ENCODE measurements at places on chromosomes 3 and 15.

- peak; percentile 70 for DNase-seq
These were observed 1.4 kb downstream of the CEMIP start for GRCh38 chr15:80780416-80781221.

DNA sequence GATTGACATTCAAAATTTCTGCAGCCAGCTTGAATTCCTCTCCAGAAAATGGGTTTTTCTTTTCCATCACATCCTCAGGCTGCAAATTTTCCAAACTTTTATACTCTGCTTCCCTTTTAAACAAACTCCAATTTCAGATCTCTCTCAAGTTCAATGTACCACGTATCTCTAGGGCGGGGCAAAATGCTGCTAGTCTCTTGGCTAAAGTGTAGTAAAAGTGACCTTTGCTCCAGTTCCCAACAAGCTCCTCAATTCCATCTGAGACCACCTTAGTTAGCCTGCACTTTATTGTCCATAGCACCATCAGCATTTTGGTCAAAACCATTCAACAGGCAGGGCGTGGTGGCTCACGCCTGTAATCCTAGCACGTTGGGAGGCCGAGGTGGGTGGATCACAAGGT lies 46.7 kb downstream of the NIPA2 start:
- no peak for DNase-seq

GRCh38 chr15:60093273-60094067 lies 89.4 kb downstream of the FOXB1 start:
- DNase-seq: peak; percentile 33

DNA sequence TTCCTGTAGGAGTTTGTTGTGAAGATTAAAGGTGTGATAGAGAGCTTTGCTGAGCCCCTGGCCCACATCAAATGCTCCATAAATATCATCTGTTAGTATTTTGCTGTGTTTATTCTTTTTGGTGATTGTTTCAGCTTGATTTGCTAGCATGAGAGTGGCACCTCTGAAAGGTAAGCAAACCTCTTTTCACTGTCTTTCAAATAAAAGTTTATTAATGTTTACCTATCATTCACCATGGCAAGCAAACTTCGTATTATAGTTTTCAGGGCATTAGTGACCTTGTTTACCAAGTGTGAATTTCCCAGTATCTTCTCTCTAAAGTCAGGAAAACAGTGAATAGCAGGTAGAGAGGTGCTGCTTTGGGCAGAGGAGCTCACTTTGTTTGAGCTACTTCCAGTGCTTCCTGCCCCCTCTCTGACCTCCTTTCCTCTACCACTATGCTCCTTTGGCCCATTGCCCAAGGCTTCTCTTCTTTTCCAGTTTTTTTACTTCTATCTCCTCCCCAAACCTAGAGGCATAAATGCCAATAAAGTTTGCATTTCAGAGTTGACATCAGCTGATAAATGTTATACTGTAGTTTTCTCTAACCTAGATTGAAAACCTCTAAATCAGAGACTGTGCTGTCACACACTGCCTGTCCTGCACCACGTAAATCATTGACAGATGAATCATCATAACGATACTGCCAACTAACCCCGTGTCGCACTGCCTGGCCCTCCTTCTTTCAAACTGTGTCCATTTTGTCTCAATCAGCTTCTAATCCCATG lies 569.0 kb downstream of the TUSC7 start:
- DNase-seq: peak; percentile 41

DNA sequence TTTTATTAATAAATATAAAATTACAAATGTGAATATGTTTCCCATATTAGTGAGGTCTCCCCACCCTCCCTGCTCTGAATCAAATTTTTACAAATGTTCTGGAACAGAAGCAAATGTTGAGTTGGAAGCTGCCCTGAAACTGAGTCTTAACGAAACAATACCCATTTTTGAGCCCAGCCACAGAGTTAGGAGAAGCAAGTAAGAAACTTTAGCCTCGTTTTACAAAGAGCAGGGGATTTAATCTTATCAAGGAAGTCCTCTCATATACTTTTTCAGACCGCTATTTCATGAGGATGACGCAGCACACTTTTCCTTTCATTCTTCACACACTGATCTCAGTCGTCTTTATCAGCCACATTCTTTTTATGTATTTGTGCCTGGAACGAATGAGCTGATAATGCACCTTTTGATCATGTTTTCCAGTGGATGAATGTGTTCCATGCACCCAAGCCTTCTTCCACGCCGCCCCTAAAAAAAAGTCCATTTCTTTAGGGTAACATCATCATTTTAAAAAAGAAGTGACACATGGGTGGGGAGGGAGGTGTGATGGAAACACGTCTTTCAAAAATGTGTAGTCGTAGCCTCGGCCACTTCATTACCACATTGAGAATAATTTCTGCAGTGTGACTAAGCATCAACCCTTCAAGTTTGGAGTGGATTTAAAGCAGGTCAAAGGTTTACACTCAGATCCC lies 48.1 kb downstream of the SETMAR start:
- DNase-seq: no peak

GRCh38 chr15:20271647-20272046 lies 270.0 kb downstream of the GOLGA6L6 start:
- DNase-seq: no peak

- no peak for DNase-seq
These were observed 1008.8 kb downstream of the ROBO2 start for GRCh38 chr3:78048698-78049097.

DNA sequence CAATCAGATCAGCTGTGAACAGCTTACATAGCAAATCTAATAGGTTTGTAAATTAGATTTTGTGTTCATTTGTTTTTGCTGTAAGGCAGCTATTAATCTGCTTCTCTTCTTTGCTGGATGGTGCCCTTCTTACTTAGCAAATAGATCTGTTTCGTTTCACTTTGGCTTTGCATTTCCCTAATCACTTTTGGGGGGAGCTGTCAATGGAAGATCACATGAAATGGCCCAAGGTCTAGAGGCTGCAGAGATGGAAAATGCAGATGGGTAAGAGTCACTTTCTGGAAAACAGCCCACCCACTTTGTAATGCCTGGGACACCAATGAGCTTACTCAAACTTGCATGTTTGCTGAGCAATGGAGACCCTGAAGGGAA lies 36.4 kb downstream of the ST8SIA2 start:
- DNase-seq: no peak

GRCh38 chr15:91319371-91320059 lies 219.5 kb downstream of the SV2B start:
- DNase-seq: no peak

- DNase-seq: peak; percentile 84
These were observed 2.1 kb downstream of the SLC41A3 start for GRCh38 chr3:126081618-126082361.

Data from epithelial cell of esophagus (primary cell).